Effector memory CD8-positive, alpha-beta T cell (primary cell): ENCODE measurements at places on chromosomes 12 and 14.

GRCh38 chr14:72521968-72522741 is 371.7 kb downstream of the DPF3 start:
- DNase-seq = no peak

DNA sequence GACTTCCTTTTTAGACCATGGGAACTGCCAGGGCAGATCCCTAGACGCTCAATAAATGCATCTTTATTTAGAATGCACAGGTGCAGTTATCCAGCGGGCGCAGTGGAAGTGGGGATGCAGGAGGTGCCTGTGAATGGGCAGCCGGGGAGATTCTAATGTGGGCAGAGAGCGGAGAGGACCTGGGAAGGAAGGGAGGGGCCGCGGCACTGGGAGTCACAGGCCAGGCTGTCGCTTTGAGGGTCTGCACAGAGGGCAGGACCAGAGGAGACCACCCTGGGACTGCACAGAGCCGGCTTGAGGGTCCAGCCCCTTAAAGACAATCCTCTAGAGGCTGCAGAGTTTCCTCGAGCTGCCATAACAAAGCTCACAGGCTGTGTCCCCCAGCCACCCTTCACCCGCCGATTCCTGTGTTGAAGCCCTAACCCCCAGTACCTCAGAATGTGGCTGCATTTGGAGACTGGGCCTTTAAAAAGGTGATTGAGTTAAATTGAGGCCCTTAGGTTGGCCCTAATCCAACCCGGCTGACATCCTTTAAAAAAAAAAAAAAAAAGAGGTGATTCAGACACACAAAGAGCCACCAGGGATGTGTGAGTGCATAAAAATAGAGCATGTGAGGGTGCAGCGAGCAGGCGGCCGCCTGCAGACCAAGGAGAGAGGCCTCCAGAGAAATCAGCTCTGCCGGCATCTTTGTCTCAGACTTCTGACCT is 44.4 kb upstream of the PPP2R5C start:
- DNase-seq = no peak

DNA sequence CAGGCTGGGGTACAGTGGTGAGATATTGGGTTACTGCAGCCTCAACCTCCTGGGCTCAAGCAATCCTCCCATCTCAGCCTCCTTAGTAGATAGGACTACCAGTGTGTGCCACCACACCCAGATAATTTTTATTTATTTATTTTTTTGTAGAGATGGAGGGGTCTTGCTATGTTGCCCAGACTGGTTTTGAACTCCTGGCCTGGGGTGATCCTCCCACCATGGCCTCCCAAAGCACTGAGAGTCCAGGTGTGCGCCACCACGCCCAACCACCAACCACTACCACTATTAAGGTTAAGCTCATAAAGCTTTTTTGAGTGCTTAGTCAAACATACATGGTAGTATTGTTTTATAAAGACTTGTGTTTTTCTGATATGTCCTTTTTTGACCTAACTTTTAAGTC is 3.9 kb downstream of the RIOX1 start:
- no peak for DNase-seq

- no peak for DNase-seq
Measured at GRCh38 chr14:59262717-59263454, 74.4 kb downstream of the DAAM1 start.

DNA sequence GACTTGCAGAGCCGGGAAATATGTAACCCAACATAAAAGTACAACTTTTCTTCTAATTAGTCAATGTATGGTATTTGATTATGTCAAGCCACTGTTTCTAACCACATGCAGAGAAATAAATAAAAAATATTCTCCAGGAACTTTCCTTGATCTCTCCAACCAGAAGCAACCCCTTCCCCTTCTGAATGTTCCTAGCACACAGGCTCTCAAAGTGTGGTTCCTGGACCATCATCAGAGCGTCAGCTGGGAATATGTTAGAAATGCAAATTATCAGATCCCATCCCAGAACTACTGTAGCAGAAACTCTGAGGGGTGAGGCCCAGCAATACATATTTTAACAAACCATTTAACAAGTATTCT is 21.0 kb upstream of the ITPR2 start:
- DNase-seq = no peak

GRCh38 chr12:52317468-52318052 is 3.6 kb downstream of the KRT83 start:
- DNase-seq = no peak

DNA sequence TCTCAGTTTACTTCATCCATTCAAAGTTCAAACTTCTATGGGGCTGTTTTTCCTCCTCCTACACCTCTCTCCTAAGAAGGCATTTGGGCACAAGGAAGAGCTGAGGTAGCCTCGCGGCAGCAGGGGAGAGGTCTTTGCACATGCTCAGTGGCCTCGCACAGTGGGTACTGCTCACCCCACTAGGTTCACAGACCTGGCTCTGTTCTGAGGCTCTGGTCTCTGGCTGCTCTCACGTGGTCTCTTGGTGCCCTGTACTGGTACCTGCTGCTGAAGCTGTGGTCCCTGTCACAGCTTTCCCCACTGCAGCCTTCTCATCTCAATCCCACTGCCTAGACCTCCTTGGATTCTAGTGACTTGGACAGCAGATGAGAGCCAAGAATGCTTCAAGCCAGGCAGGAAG is 134.7 kb upstream of the CRY1 start:
- no peak for DNase-seq

- peak; percentile 25 for DNase-seq
Measured at GRCh38 chr14:105857220-105857825, 330.9 kb downstream of the TMEM121 start.

DNA sequence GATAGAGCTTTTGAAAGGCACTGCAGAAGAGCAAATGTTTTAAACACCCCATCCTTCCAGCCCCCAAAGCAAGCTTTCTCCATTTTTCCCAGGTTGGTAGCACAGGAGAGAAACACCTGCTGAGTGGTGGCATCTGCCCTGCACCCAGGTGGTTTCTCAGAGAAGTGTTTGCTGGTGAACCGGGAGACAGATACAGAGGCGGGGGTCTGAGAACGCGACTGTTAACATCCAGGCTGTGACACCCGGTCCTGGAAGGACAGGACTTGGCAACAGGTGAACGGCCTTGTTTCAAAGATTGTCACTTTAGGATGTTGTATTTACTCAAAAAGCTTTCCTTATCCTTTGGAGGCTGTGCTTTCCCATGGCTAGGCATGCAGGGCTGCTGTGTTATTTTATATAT is 18.5 kb downstream of the MMAB start:
- no peak for DNase-seq

- no peak for DNase-seq
Measured at GRCh38 chr14:25588751-25589150, 538.8 kb upstream of the STXBP6 start.

GRCh38 chr14:37272569-37272968 is 74.8 kb downstream of the MIPOL1 start:
- no peak for DNase-seq

GRCh38 chr14:103522649-103523574 is at the start of gene CKB:
Gene CKB (minus strand): TSS chr14:103522830. CDS start chr14:103522493, 337 bp downstream.
- no peak for DNase-seq

DNA sequence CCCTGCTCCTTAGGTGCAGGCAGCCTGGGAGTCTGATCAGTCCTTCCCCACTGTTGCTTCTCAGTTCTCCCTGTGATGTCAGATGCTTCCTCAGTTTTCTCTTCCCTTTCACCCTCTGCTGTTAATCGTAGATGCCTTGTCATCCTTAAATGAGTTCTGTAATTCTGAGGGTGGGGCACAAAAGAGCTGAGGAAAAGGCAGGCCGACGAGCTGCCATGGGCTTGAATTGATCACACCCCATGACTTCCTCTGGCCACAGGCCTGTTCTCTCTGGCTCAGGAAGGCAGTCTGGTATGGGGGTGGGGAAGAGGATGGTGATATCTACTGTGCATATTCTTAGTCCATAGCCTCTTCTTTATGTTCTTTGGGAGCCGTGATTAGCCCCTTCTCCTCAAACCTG is 5.2 kb upstream of the AP1G2 start:
- DNase-seq = no peak

- DNase-seq = no peak
Measured at GRCh38 chr12:111605911-111606766, 7.0 kb upstream of the ATXN2 start.

- no peak for DNase-seq
Measured at GRCh38 chr12:98644433-98644711, 216 bp downstream of the IKBIP start.

GRCh38 chr12:5688226-5688625 is 256.3 kb downstream of the NTF3 start:
- DNase-seq = no peak

DNA sequence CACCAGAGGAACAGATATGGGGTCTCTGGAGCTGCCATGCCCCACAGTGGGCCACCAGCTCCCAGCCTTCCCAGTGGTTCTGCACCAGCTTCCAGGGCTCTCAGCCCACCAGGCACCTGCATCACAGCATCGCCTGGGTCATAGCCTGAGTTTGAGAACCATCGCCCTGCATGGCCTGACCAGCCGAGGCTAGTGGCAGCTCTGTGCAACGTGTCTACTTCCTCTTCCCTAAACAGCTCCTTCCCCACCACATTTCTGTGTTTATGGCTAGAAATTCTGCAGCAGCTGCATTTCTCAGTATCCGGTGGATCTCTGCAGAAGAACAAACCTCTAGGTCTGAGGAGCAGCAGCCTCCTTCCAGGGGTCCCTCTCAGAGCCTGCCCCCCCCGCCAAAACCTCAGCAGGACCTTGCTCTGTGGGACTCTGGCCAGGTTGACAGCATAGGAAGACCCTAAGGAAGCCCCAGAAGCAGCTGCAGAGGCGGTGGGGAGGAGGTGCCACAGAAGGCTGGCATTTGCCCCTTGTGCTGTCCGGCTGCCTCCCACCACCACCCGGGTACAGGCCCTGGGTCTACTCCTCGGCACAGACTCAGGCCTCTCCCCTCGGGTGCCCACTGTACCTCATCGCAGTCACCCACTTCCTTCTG is 47.7 kb downstream of the PSMA6 start:
- DNase-seq = no peak

DNA sequence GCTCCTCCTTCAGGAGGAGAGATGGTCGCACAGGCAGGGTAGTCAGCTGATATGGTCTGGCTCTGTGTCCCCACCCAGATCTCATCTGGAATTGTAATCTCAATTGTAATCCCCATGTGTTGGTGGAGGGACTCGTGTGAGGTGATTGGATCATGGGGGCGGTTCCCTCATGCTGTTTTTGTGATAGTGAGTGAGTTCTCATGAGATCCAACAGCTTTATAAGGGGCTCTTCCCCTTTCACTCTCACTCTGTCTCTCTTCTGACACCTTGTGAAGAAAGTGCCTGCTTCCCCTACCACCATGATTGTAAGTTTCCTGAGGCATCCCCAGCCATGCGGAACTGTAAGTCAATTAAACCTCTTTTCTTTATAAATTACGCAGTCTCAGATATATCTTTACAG is 218.9 kb upstream of the TMTC1 start:
- no peak for DNase-seq

DNA sequence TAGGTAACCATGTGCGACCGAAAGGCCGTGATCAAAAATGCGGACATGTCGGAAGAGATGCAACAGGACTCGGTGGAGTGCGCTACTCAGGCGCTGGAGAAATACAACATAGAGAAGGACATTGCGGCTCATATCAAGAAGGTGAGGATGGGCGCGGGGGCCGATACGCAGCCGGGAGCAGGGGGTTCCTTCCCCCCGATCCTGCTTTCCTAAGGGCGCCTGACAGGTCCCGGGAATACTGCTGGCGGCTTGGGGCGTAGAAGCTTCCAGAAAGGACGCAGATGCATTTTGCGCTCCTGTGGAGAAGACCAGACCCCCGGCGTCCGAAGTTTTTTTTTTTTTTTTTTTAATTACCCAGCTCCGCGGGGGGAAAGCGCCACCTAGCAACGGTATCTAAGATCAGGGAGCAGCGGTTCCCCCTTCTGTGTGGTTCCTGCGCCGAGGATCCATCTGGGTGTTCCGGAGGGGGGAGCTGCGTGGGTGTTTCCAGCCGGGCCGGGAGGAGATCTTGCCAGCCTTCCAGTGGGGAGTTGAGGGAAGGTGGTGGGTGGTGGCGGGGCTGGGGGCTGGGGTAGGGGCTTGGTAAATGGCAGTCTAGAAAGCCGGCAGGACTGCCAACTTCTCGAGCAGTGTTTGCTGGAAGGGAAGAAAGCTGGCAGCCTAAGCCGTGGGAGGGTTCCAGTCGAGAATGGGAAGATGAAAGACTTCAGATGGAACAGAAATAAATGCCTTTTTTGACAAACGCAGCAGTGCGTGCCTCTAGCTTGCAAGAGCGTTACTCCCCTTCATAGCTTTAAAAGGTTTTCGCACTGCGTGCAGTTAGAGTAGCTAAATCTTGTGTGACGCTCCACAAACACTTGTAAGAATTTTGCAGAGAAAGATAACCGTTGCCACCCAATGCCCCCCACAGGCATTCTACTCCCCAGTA is 764 bp downstream of the DYNLL1 start:
- peak; percentile 42 for DNase-seq

DNA sequence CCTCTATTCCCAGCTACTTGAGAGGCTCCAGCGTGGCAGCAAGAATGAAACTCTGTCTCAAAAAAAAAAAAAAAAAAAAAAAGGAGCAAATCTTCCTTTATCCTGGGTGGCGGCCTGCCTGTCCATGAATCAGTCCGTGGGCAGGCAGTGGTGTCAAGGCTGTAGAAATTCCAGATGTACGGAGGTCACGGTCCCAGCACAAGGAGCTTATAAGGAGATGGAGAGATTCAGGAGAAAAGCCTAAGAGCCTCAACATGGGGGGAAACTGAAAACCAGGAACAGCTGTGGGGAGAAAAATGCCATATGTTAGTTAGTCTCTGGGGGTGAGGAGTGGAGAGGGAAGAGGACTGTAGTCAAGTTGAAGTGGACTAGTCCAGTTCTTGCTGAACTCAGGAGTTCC is 130.5 kb upstream of the CRY1 start:
- DNase-seq = no peak

DNA sequence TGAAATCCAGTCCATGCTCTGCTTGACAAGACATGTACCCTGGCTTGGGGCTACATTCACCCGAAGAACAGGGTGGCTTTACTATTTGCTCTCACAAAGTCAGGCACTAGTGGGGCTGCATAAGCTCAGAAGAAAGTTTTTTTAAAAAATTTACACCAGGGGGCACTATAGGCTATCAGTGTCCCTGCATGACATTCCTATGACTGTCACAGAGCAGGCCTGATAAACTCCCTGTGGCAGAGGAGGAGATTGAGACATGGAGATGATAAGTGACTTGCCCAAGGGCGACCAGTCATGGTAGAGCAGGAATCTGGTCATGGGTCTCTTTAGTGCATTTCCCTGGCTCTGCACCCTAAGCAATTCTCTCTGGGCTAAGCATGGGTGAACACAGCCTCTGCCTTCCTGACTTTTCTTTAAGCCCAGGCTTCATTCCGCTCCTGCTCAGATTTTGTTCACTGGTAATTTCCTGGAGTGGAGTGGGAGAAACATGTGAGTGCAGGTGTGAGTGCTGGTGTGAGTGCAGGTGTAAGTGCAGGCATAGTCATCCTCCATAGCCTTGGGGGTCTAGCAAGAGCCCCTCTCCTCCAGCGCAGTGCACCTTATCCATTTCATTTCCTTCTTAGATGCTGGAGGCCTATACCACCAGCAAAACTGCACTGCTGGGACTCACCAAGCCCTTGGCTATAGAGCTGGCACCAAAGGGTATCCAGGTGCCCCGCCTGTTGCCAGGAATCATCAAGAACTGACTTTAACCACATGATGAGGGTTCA is 91.6 kb downstream of the DHRS2 start:
- no peak for DNase-seq

GRCh38 chr12:48002773-48003218 is 1.5 kb downstream of the COL2A1 start:
- DNase-seq = no peak

GRCh38 chr12:107492393-107493134 is 193.0 kb upstream of the PWP1 start:
- no peak for DNase-seq

GRCh38 chr12:30792648-30793499 is 38.1 kb upstream of the CAPRIN2 start:
- DNase-seq = no peak

- DNase-seq = no peak
Measured at GRCh38 chr12:45415393-45415817, 199.5 kb downstream of the ANO6 start.
